ENCODE measurements at places on chromosomes 12 and 14.

DNA sequence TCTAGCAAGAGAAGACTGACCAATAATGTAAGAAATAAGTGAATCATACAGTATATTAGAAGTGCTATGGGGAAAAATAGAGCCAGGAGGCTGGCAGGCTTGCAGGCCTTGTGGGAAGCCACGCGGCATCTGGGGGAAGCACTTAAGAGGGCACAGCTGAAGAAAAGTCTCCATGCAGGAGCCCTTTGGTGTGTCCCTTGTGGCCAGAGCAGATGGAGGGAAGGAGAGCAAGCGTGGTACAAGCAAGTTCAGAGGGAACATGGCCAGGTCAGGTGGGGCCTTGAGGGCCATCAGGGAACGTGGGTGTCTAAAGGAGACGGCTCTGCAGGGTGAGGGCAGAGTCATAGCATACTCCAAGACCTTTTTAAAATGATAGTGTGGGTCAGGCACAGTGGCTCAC, 51.7 kb downstream of the LRRC74A start:
- no peaks in the 10 kb centered on the region for H3K36me3 ChIP-seq
- no peaks in the 10 kb centered on the region for H3K27me3 ChIP-seq
- H3K4me3 ChIP-seq, result no peak overlapping the region
- peaks cover 4% of the 10 kb centered on the region for H3K4me1 ChIP-seq
- DNase-seq, result peak; percentile 50

DNA sequence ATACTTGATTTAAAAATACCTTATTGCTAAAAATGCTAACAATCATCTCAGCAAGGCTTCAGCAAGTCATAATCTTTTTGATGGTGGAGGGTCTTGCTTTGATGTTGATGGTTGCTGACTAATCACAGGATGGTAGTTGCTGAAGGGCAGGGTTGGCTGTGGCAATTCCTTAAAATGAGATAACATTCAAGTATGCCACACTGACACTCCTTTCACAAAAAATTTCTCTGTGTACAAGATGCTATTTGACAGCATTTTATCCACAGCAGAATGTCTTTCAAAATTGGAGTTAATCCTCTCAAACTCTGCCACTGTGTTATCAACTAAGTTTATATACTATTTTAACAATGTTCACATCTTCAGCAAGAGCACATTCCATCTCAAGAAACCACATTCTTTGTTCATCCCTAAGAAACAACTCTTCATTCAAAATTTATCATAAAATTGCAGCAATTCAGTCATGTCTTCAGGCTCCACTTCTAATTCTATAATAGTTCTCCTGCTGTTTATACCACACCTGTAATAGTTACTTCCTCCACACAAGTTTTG, 16.1 kb downstream of the SCAF11 start:
- no peak overlapping the region for H3K27ac ChIP-seq
- no peak overlapping the region for H3K4me3 ChIP-seq
- no peaks in the 10 kb centered on the region for H3K27me3 ChIP-seq
- no peaks in the 10 kb centered on the region for H3K4me1 ChIP-seq
- peaks cover 25% of the 10 kb centered on the region for H3K36me3 ChIP-seq
- DNase-seq, result no peak

GRCh38 chr14:103616635-103617300, 12.2 kb upstream of the KLC1 start:
- no peaks in the 10 kb centered on the region for H3K4me1 ChIP-seq
- H3K27me3 ChIP-seq, result no peaks in the 10 kb centered on the region
- no peak for DNase-seq
- no peaks in the 10 kb centered on the region for H3K36me3 ChIP-seq

GRCh38 chr14:60278350-60278749, 29.3 kb downstream of the PPM1A start:
- H3K4me1 ChIP-seq, result peaks cover 2% of the 10 kb centered on the region
- peaks cover 14% of the 10 kb centered on the region for H3K36me3 ChIP-seq
- H3K27ac ChIP-seq, result no peak overlapping the region
- H3K4me3 ChIP-seq, result no peak overlapping the region

- peak; percentile 81 for DNase-seq
- H3K4me1 ChIP-seq, result peaks cover 3% of the 10 kb centered on the region
- no peaks in the 10 kb centered on the region for H3K27me3 ChIP-seq
- H3K36me3 ChIP-seq, result no peaks in the 10 kb centered on the region
- H3K27ac ChIP-seq, result no peak overlapping the region
Measured at GRCh38 chr14:47278233-47278842, 397.1 kb downstream of the MDGA2 start.

DNA sequence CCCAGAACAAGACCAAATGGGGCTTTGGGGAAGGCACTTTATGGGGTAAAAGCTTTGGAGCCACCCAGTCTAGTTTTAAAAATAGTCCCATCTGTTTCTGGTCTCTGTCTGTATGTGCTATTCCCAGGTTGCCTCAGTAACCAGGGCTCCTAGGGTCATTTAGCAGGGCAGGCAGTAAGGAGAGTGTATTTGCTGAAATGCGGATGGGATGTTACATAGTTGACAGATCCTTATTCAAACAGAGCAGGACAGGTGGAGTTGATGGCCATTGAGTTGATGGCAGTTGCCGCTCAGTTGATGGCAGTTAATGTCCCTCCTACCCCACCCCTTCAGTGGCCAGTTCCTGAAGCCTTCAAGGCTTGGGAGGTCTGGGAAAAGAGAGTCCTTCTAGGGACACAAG, 4.6 kb downstream of the ZC3H10 start:
- no peak overlapping the region for H3K4me3 ChIP-seq
- H3K27ac ChIP-seq, result no peak overlapping the region
- H3K4me1 ChIP-seq, result peaks cover 54% of the 10 kb centered on the region
- H3K36me3 ChIP-seq, result peaks cover 16% of the 10 kb centered on the region
- H3K27me3 ChIP-seq, result no peaks in the 10 kb centered on the region

GRCh38 chr14:91755570-91756295, 23.8 kb upstream of the CATSPERB start:
- H3K36me3 ChIP-seq, result no peaks in the 10 kb centered on the region
- H3K27ac ChIP-seq, result no peak overlapping the region
- H3K4me1 ChIP-seq, result no peaks in the 10 kb centered on the region
- H3K4me3 ChIP-seq, result no peak overlapping the region
- no peak for DNase-seq
- H3K27me3 ChIP-seq, result no peaks in the 10 kb centered on the region

GRCh38 chr12:64219145-64219544, 3.0 kb downstream of the KICS2 start:
- peaks cover 10% of the 10 kb centered on the region for H3K36me3 ChIP-seq
- peak; percentile 27 for DNase-seq
- H3K4me3 ChIP-seq, result peak overlapping the region; percentile 44
- peak overlapping the region; percentile 81 for H3K27ac ChIP-seq
- no peaks in the 10 kb centered on the region for H3K27me3 ChIP-seq

DNA sequence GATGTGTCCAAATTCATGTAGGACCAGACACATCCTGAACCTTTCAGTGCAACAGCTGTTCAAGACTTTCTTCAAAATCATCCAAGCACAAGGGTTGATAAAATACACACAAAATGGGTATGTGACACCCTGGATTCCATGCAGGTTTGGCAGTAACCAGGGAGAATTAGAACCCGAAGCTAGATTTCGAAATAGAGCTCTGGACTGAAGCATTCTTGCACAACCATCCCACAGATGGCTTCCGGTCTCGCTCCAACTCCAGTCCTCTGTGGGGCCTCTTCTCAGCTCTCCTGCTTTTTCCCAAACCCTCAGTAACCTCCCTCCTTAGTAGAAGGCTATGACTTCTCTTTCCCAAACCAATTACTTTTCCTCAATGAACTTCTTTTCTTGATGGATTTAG, 171.3 kb downstream of the TTC7B start:
- DNase-seq, result no peak
- H3K36me3 ChIP-seq, result no peaks in the 10 kb centered on the region
- no peak overlapping the region for H3K4me3 ChIP-seq

GRCh38 chr12:79566452-79567174, 124.2 kb downstream of the PAWR start:
- H3K27me3 ChIP-seq, result no peaks in the 10 kb centered on the region
- DNase-seq, result peak; percentile 35
- H3K36me3 ChIP-seq, result peaks cover 4% of the 10 kb centered on the region
- peaks cover 8% of the 10 kb centered on the region for H3K4me1 ChIP-seq
- H3K27ac ChIP-seq, result no peak overlapping the region

- H3K27me3 ChIP-seq, result no peaks in the 10 kb centered on the region
- no peaks in the 10 kb centered on the region for H3K4me1 ChIP-seq
- no peaks in the 10 kb centered on the region for H3K36me3 ChIP-seq
- DNase-seq, result no peak
- H3K27ac ChIP-seq, result no peak overlapping the region
Measured at GRCh38 chr12:94957006-94957405, 46.5 kb downstream of the NDUFA12 start.

DNA sequence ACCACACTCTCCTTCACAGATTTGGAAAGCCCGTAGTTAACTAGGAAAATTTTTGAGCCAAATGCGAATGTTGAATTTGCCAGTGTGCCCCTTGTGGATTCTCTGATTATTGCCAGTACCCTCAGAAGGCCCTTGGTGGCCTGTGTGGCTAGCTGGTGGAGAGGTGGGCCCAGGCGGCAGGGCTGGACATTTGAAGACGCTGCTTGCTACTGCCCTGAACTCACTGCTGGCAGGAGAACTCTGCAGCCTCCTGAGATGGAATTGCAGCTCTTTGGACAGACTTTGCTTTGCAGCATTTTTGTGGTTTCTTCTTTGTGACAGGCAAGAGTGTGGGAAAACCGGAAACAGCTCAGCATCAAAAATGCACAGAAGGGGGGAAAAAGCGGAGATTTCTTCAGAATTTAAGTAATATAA, 97.6 kb downstream of the TGFB3 start:
- H3K27me3 ChIP-seq, result no peaks in the 10 kb centered on the region
- H3K4me1 ChIP-seq, result no peaks in the 10 kb centered on the region
- no peak overlapping the region for H3K27ac ChIP-seq
- DNase-seq, result no peak

GRCh38 chr12:104485651-104486362, 29.1 kb downstream of the CHST11 start:
- no peaks in the 10 kb centered on the region for H3K27me3 ChIP-seq
- H3K4me3 ChIP-seq, result peak overlapping the region; percentile 35
- H3K27ac ChIP-seq, result peak overlapping the region; percentile 65
- peaks cover 57% of the 10 kb centered on the region for H3K36me3 ChIP-seq
- H3K4me1 ChIP-seq, result peaks cover 94% of the 10 kb centered on the region

GRCh38 chr14:100348784-100349685, 25.9 kb downstream of the SLC25A47 start:
- H3K36me3 ChIP-seq, result peaks cover 57% of the 10 kb centered on the region
- no peaks in the 10 kb centered on the region for H3K27me3 ChIP-seq
- no peak overlapping the region for H3K4me3 ChIP-seq
